Hepatocyte (in vitro differentiated cells): ENCODE measurements at places on chromosomes 7 and 10. TPM values are rescaled to one million over a fixed set of nuclear protein-coding genes. Genes with fewer than 3 reads are reported as not detected.

The PHYHIPL gene
- polyA plus RNA-seq = 5.0 and 6.8 TPM in 2 replicates

The SAP25 gene
- 1.8 and 4.0 TPM in 2 replicates for polyA plus RNA-seq

The METTL27 gene
- polyA plus RNA-seq = 6.5 and 11.4 TPM in 2 replicates

The CRYGN gene
- polyA plus RNA-seq = 0.24 and 0.64 TPM in 2 replicates

The C7orf57 gene
- not detected in 2 replicates for polyA plus RNA-seq

The GSTO2 gene
- 0.37 and 1.4 TPM in 2 replicates for polyA plus RNA-seq

GRCh38 chr10:23099816-23100215 lies 4.4 kb downstream of the MSRB2 start:
- H3K27me3 ChIP-seq = no peaks in the 10 kb centered on the region
- peak; percentile 64 for DNase-seq
- peak overlapping the region; percentile 79 for H3K27ac ChIP-seq
- no peaks in the 10 kb centered on the region for H3K36me3 ChIP-seq

- no peak overlapping the region for H3K4me3 ChIP-seq
- no peak for DNase-seq
- H3K36me3 ChIP-seq = no peaks in the 10 kb centered on the region
- no peak overlapping the region for H3K27ac ChIP-seq
These were observed 25.2 kb downstream of the ZNF117 start for GRCh38 chr7:64965594-64965993.

DNA sequence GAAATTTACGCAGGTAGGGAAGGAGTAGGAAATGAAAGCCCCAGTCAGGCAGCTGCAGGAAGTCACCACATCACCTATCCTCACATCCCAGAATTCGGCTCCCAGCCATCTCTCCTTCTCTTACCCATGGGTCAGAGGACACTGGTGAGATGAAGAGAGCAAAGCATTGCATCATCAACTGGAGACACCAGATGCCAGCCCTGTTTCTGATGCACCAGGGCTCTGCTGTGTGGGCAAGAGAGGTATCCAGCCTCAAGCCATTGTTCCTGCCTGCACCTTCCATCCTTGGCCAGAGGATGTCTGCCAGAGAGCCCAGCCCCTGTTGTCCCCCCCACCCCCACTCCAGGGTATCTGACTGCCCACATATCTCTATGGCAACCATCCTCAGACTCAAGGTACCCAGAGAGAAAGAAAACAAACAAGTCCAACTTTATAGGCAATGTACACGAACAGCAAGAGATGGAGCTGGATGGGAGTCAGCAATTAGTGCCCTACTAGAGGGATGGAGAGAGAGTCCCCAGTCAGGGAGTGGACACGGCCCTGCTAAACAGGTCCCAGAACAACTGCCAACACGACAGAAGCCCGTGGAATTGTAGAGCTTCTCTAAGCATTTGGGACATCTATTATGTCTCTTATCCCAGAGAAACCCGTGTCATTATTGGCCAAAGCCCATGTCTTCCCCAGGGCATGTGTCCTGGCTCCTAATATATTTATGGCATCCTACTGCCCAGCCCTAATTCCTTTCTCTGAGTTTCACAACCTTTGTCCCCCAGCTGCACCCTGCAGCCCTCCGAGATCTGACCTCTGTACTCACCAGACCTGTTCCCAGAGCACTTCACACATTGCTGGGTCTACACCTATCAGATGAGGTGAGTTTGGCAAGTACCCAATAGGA lies 2.8 kb downstream of the CAMK2G start:
- H3K4me1 ChIP-seq = peaks cover 24% of the 10 kb centered on the region
- DNase-seq = peak; percentile 58
- no peak overlapping the region for H3K4me3 ChIP-seq
- no peaks in the 10 kb centered on the region for H3K36me3 ChIP-seq
- H3K27me3 ChIP-seq = no peaks in the 10 kb centered on the region

DNA sequence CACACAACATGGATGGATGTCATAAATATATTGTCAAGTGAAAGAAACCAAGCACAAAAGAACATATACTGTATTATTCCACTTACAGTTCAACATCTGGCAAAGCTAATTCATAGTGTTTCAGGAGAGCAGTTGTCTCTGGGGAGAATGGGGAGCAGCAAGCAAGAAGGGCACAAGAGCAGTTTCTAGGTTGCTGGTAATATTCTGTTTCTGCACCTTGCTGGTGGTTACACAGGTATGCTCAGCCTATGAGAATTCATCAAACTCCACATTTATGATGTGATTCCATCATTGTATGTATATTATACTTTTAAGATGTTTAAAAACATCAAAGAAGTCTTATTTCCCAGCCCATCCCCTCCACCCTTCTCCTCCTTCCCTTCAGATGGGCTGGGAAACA lies 18.1 kb upstream of the PALS2 start:
- no peak overlapping the region for H3K4me3 ChIP-seq
- H3K4me1 ChIP-seq = no peaks in the 10 kb centered on the region
- no peaks in the 10 kb centered on the region for H3K36me3 ChIP-seq
- DNase-seq = no peak
- H3K27ac ChIP-seq = no peak overlapping the region

- no peaks in the 10 kb centered on the region for H3K27me3 ChIP-seq
- no peak overlapping the region for H3K27ac ChIP-seq
- no peaks in the 10 kb centered on the region for H3K36me3 ChIP-seq
- DNase-seq = no peak
- H3K4me3 ChIP-seq = no peak overlapping the region
These were observed 198.6 kb upstream of the BMPER start for GRCh38 chr7:33706771-33707200.

DNA sequence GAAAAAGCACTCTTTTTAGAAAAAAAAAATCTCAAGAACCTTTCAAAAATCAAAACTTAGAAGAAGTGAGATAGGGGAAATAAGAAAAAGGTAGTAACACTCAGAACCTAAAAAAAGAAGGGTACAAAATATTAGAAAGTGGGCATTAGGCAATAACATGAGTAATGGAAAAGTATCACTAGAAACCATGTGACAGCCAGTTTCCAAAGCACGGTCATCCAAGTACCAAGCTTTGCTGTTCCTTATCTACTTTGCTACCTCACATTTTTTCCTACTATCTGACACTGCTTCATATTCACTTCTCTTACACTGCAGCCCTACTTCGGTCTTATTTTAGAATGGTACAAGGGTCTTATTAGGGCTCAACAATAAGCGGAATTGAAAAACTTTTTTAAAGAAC lies 30.3 kb downstream of the IMMP2L start:
- H3K36me3 ChIP-seq = no peaks in the 10 kb centered on the region
- H3K27me3 ChIP-seq = no peaks in the 10 kb centered on the region
- no peaks in the 10 kb centered on the region for H3K4me1 ChIP-seq
- no peak overlapping the region for H3K4me3 ChIP-seq

- H3K27me3 ChIP-seq = no peaks in the 10 kb centered on the region
- H3K4me3 ChIP-seq = no peak overlapping the region
- no peak overlapping the region for H3K27ac ChIP-seq
- no peaks in the 10 kb centered on the region for H3K4me1 ChIP-seq
- DNase-seq = no peak
- H3K36me3 ChIP-seq = no peaks in the 10 kb centered on the region
These were observed 383.1 kb upstream of the STEAP1 start for GRCh38 chr7:89771003-89771636.

- no peak for DNase-seq
- no peaks in the 10 kb centered on the region for H3K36me3 ChIP-seq
- H3K27me3 ChIP-seq = no peaks in the 10 kb centered on the region
- peak overlapping the region; percentile 99 for H3K27ac ChIP-seq
- no peak overlapping the region for H3K4me3 ChIP-seq
These were observed 317 bp downstream of the PDZD7 start for GRCh38 chr10:101030496-101031127.

DNA sequence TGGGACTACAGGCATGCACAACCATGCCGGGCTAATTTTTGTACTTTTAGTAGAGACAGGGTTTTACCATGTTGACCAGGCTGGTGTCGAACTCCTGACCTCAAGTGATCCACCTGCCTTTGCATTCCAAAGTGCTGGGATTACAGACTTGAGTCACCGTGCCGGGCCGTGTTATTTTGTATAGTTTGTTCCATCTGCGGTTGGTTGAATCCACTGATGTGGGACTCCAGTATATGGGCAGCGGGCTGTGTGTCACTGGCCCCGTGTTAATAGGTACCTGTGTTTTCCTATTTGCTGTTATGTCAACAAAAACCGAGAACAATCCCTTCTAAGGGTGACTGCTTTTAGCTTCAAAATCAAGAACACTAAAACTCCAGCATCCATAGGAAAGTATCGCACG lies 297.6 kb upstream of the PITRM1 start:
- H3K27me3 ChIP-seq = no peaks in the 10 kb centered on the region
- no peak overlapping the region for H3K4me3 ChIP-seq
- H3K27ac ChIP-seq = no peak overlapping the region
- no peak for DNase-seq
- no peaks in the 10 kb centered on the region for H3K36me3 ChIP-seq

GRCh38 chr10:113534423-113534822 lies 18.4 kb upstream of the HABP2 start:
- H3K27ac ChIP-seq = no peak overlapping the region
- no peaks in the 10 kb centered on the region for H3K4me1 ChIP-seq
- DNase-seq = no peak
- no peak overlapping the region for H3K4me3 ChIP-seq

DNA sequence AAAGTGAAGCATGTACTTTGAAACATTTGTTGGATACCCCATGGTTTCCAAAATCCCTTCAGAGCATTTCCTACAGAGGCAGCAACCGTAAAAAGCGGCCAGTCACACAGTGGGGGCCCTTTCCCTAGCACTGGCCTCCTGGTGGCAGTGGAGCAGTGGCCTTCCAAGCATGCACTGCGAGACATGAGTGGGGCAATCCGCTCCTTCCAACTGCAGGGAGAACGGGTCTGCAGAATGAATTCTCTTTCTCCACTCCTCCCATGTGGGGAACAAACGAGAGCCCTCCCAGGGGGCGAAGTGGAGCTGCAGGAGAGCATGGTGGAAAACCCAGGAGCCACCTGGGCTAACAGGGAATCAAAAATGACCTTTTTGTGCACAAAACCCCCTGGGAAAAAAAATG lies 542.9 kb upstream of the GALNT17 start:
- no peaks in the 10 kb centered on the region for H3K36me3 ChIP-seq
- no peak overlapping the region for H3K4me3 ChIP-seq
- H3K4me1 ChIP-seq = peaks cover 37% of the 10 kb centered on the region
- no peak overlapping the region for H3K27ac ChIP-seq
- H3K27me3 ChIP-seq = no peaks in the 10 kb centered on the region

- no peaks in the 10 kb centered on the region for H3K36me3 ChIP-seq
- peak overlapping the region; percentile 92 for H3K4me3 ChIP-seq
- peak overlapping the region; percentile 99 for H3K27ac ChIP-seq
- DNase-seq = peak; percentile 78
- H3K4me1 ChIP-seq = peaks cover 32% of the 10 kb centered on the region
These were observed 578 bp downstream of the ZMYND11 start for GRCh38 chr10:135601-136464.

GRCh38 chr7:64300641-64301405 lies 12.9 kb upstream of the ZNF736 start:
- no peak overlapping the region for H3K4me3 ChIP-seq
- H3K36me3 ChIP-seq = no peaks in the 10 kb centered on the region
- DNase-seq = no peak
- H3K27ac ChIP-seq = no peak overlapping the region

DNA sequence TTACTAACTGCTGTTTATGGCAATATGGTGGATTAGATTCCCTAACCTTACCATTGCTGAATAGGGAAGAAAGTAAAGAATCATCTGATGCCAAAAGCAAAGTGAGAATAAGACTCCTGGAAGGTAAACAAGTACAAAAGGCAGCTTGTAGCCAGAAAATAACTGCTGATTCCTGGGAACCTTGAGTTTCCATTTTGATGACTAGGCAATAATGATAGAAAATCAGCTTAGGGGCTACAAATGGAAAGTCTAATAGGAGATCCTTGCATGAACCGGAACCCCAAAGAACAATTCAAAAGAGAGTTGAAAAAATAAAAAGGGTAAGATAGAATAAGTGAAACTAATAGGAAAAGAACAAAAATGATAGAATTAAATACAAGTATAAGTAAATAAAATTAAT lies 316.4 kb downstream of the PHTF2 start:
- H3K4me1 ChIP-seq = no peaks in the 10 kb centered on the region
- no peaks in the 10 kb centered on the region for H3K27me3 ChIP-seq
- DNase-seq = no peak
- H3K4me3 ChIP-seq = no peak overlapping the region

- H3K36me3 ChIP-seq = no peaks in the 10 kb centered on the region
- H3K4me1 ChIP-seq = no peaks in the 10 kb centered on the region
- no peak overlapping the region for H3K4me3 ChIP-seq
- H3K27ac ChIP-seq = no peak overlapping the region
These were observed 190.7 kb upstream of the MKI67 start for GRCh38 chr10:128316925-128317324.

DNA sequence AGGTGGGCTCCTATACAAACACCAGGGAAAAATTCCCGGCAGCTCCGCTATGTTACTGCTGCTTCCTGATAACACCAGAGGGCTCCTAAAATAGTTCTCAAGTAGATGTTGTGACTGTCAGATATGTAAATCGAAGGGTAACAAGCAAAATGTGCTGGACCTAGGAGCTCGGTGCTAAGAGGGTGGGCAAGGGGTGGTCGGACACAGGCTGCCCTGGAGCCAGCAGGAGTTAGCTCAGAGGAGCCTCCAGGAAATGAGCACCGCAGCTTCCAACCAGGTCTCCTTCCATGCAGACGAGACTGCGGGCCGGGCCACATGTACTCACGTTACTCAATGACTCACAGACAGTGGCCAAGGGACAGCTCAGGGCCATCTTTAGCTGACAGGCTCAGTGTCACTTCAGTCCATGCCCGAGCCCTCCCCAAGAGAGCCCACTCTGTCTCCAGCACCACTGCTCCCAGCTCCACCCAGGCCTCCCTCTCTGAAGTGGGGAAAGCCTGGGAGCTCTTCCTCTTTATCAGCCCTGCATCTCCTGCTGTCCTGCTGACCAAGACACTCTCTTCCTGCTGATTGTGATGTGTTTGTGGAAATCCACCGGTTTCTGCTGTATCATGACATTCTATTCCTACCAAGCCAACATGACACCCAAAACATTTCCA lies 37.2 kb upstream of the TMEM273 start:
- H3K4me3 ChIP-seq = no peak overlapping the region
- no peaks in the 10 kb centered on the region for H3K36me3 ChIP-seq
- DNase-seq = no peak
- no peaks in the 10 kb centered on the region for H3K27me3 ChIP-seq
- H3K4me1 ChIP-seq = no peaks in the 10 kb centered on the region

GRCh38 chr7:50792342-50793119 lies 9.8 kb upstream of the GRB10 start:
- H3K27ac ChIP-seq = peak overlapping the region; percentile 78
- H3K27me3 ChIP-seq = no peaks in the 10 kb centered on the region
- H3K4me3 ChIP-seq = peak overlapping the region; percentile 60
- no peaks in the 10 kb centered on the region for H3K36me3 ChIP-seq
- no peaks in the 10 kb centered on the region for H3K4me1 ChIP-seq
- peak; percentile 68 for DNase-seq
